ENCODE measurements at places on chromosomes 1 and 21. TPM values are rescaled to one million over a fixed set of nuclear protein-coding genes. Genes with fewer than 3 reads are reported as not detected.

The UBXN10 gene
- under 0.01 TPM for total RNA-seq

The ALPL gene
- total RNA-seq, result 8.0 TPM

DNA sequence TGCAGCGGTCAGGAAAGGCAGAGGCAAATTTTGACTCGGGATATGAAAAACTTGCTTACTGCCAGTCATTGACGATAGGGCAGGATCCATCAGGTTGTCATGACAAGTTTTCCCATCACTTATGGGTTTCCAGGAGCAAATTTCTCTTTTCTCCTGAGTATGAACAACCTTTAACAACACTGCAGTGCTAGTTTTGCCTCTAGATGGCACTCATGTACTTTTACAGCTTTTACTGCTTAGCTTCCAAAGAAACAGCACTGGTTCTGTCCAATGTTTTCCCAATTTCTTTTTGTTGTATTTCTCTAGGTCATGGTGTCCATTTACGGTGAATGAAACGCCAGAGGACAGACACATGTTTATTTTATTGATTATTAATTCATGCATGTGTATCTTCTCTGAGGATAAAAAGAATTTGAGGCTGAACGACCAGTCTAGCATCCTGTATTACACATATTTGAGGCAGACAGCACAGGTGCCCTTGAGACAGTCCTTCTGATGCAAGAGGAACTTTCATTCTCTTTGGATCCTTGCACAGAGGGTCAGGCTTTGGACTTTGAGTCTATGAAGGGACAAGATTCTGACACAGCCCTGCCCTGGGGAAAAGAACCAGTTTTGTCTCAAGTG is 112.3 kb upstream of the TRABD2B start:
- no peak for DNase-seq

The KRTAP10-2 gene
- not detected for total RNA-seq

The WNT9A gene
- 0.36 TPM for total RNA-seq

The VASH2 gene
- 2.1 TPM for total RNA-seq

The NPPA gene
- not detected for total RNA-seq

DNA sequence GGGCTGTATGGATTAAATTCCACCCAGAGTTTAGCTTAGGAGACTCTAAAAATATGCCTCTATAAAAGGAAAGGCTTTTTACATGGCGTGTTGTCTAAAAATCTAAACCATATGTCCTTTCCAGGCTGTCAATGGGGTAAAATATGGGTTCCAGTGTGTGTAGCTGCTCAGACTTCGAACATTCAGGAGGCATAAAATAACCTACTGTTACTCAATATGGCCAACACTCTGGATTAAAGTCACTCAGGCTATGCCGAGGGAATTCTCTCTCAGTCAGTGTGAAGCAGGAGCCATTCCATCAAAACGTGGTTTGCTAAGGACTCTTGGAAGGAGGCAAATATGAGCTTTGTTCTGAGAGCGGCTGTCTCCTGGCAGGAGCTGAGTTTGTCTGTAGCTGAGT is 135.3 kb downstream of the RUNX1 start:
- DNase-seq, result peak; percentile 41

GRCh38 chr1:22292011-22292788 is 149.3 kb upstream of the WNT4 start:
- DNase-seq, result no peak

DNA sequence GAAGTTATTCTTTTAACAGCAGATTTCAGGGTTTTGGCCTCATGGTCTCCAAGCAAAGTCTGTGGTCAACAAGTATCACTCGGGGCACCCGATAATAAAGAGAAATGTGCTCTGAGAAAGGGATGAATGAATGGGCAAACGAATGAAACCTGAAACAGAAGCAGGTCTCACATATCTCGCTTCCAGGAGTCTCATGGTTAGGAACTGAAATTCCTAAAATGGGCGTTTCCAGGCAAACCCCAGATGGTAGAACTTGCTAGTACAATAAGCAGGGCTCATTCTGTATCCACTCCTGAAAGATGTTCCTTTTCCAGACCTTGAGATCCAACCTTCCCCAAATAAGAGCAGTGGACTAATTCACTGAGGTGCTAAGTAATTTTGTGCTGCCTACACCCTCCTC is 87.2 kb downstream of the LAMC2 start:
- no peak for DNase-seq

- peak; percentile 42 for DNase-seq
Observed at GRCh38 chr1:159918352-159919200, 6.7 kb downstream of the TAGLN2 start.

GRCh38 chr1:172069534-172069933 is 228.2 kb downstream of the DNM3 start:
- peak; percentile 17 for DNase-seq

All from osteoblast (primary cell).